Activated B cell treated with CpG ODN at 0.5 μM for 24 hours (primary cell): ENCODE measurements at places on chromosomes 2 and 18. TPM values are rescaled to one million over a fixed set of nuclear protein-coding genes. Genes with fewer than 3 reads are reported as not detected.

DNA sequence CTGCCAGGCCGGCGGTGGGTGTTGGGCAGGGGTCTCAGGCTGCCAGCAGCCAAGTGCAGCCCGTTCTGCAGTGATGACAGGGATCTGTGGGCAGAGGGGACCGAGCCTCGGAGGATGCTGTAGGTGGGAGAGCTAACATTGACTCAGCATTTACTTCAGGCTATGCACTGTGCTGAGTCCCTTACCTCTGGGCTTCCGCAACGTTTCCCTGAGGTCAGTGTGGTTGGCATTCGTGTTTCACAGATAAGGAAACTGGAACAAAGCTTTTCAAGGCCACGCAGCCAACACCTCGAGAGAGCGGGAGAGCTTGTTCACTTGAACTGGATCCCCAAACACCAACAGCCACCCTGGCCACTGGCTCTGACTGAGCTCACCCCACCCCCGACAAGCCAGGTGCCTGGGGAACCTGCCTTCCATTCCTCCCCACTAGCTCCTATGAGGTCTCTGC is 839 bp upstream of the GPR148 start:
- no peaks in the 10 kb centered on the region for H3K36me3 ChIP-seq
- peaks cover 15% of the 10 kb centered on the region for H3K4me1 ChIP-seq
- DNase-seq = no peak

- H3K4me1 ChIP-seq = peaks cover 9% of the 10 kb centered on the region
- peaks cover 3% of the 10 kb centered on the region for H3K36me3 ChIP-seq
- H3K27me3 ChIP-seq = peaks cover 18% of the 10 kb centered on the region
These were observed at the start of gene OTOS for GRCh38 chr2:240140511-240140910. OTOS (minus strand) TSS chr2:240140658; CDS start chr2:240140326, 332 bp downstream.

GRCh38 chr2:108324531-108325255 is 36.0 kb downstream of the SULT1C2 start:
- H3K4me1 ChIP-seq = no peaks in the 10 kb centered on the region
- H3K36me3 ChIP-seq = no peaks in the 10 kb centered on the region
- no peak overlapping the region for H3K4me3 ChIP-seq
- DNase-seq = no peak
- no peak overlapping the region for H3K27ac ChIP-seq

GRCh38 chr2:191646163-191646902 is 31.6 kb upstream of the NABP1 start:
- no peak for DNase-seq
- H3K36me3 ChIP-seq = no peaks in the 10 kb centered on the region
- peaks cover 11% of the 10 kb centered on the region for H3K4me1 ChIP-seq
- no peak overlapping the region for H3K4me3 ChIP-seq
- H3K27ac ChIP-seq = no peak overlapping the region

DNA sequence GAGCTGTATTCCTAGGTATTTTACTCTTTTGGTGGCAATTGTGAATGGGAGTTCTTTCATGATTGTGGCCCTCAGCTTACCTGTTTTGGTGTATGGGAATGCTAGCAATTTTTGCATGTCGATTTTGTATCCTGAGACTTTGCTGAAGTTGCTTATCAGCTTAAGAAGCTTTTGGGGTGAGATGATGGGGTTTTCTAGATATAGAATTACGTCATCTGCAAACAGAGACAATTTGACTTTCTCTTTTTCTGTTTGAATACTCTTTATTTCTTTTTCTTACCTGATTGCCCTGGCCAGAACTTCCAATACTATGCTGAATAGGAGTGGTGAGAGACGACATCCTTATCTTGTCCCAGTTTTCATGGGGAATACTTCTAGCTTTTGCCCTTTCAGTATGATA is 191.2 kb downstream of the KCNE4 start:
- DNase-seq = no peak
- no peak overlapping the region for H3K4me3 ChIP-seq
- H3K27ac ChIP-seq = no peak overlapping the region
- no peaks in the 10 kb centered on the region for H3K36me3 ChIP-seq

DNA sequence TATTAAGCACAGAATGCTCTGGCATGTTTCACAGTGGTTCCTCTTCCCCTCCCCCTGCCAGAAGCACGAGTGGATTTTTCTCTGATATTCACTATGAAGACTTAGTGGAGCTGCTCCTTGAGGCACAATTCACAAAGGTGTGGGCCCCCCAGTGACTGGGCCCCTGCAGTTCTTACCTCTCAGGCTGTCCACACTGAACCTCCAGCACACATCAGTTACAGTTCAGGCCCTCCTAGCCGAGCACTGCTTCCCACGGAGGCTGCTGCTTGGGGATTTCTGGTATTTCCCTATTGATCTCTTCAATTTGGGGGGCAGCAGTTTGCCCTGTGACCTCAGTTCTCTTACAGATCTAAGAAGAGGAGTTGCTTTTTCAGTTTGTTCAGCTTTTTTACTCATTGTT is 236.1 kb downstream of the SH3RF3 start:
- H3K4me3 ChIP-seq = no peak overlapping the region
- no peaks in the 10 kb centered on the region for H3K4me1 ChIP-seq
- no peak for DNase-seq
- no peaks in the 10 kb centered on the region for H3K27me3 ChIP-seq
- no peaks in the 10 kb centered on the region for H3K36me3 ChIP-seq
- no peak overlapping the region for H3K27ac ChIP-seq

- no peak overlapping the region for H3K27ac ChIP-seq
- peaks cover 2% of the 10 kb centered on the region for H3K27me3 ChIP-seq
- no peak overlapping the region for H3K4me3 ChIP-seq
- H3K4me1 ChIP-seq = no peaks in the 10 kb centered on the region
These were observed 99.3 kb downstream of the SPATS2L start for GRCh38 chr2:200405599-200406298.

- H3K36me3 ChIP-seq = no peaks in the 10 kb centered on the region
- peaks cover 2% of the 10 kb centered on the region for H3K27me3 ChIP-seq
- H3K4me1 ChIP-seq = no peaks in the 10 kb centered on the region
- H3K4me3 ChIP-seq = no peak overlapping the region
- no peak for DNase-seq
These were observed 12.9 kb downstream of the SMYD1 start for GRCh38 chr2:88080545-88080944.

DNA sequence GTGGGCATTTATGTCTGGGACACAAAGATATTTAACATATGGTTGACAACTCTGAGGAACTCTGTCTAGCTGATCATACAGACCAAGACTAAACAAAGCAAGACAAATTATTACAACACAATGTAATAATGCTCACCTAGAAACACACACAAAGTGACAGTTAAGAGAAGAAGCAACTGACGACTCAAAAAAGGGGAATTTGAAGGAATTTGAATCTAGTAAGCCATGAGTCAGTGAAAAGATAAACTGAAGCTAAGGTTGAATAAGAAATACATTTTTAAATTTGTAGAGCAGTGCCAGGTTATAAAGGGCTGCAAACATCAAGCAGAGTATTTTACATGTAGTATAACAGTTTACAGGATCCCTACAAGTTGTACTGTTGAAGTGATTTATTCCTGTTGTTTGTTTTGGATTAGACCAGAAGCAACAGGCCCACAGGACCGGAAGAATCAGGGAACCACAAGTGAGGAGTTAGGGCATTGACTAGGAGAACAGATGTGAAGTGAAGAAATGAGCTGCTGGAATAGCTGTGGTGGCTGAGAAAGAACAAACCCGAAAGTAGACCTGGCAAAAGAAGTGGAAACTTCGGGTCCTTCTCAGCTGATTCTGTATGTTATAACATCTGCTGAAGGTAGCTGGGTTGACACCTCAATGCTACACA is 35.6 kb downstream of the IFIH1 start:
- H3K27ac ChIP-seq = no peak overlapping the region
- no peak overlapping the region for H3K4me3 ChIP-seq
- H3K36me3 ChIP-seq = peaks cover 84% of the 10 kb centered on the region

DNA sequence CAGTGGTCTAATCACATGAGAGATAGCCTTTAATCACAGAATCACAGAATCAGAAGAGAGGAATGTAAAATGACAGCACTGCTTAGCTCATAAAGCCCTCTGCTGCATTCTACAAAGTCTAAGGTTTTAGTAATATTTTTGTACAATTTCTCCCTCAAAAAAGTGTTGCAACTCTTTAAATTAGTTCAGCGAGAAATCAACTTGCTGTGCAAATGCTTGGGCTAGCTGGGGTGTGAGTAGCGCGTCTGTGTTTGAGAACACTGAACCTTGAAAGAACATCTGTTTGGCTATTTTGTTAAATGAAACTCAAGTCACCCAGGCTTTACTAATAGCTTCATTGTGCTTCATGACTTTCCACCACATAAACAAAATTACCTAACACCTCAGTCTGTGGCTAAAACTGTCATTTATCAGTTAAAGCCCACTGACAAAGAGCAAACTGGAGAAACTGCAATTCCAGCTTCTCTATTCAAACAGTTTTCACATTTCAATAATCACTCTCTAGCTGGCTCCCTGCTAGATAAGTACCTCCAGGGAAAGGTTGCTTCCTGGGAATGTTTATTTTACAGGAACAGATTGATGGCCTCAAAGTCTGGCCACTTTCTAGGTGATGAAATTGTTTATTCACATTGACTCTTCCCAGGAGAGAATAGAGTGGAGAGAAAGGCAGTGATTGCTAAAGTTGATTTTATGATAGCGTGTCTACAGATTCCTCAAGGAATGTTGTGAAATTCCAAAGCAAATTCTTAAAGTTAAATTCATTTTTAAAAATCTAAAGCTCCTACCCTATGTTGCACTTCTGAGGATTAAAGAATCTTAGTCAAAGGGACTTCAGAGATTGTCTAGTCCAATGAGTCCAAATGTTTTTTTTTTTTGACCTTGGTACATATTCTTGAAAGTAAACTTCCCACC is 36.0 kb upstream of the STAT1 start:
- H3K4me3 ChIP-seq = no peak overlapping the region
- H3K27me3 ChIP-seq = peaks cover 9% of the 10 kb centered on the region
- no peak for DNase-seq
- H3K4me1 ChIP-seq = no peaks in the 10 kb centered on the region
- no peak overlapping the region for H3K27ac ChIP-seq
- H3K36me3 ChIP-seq = no peaks in the 10 kb centered on the region

DNA sequence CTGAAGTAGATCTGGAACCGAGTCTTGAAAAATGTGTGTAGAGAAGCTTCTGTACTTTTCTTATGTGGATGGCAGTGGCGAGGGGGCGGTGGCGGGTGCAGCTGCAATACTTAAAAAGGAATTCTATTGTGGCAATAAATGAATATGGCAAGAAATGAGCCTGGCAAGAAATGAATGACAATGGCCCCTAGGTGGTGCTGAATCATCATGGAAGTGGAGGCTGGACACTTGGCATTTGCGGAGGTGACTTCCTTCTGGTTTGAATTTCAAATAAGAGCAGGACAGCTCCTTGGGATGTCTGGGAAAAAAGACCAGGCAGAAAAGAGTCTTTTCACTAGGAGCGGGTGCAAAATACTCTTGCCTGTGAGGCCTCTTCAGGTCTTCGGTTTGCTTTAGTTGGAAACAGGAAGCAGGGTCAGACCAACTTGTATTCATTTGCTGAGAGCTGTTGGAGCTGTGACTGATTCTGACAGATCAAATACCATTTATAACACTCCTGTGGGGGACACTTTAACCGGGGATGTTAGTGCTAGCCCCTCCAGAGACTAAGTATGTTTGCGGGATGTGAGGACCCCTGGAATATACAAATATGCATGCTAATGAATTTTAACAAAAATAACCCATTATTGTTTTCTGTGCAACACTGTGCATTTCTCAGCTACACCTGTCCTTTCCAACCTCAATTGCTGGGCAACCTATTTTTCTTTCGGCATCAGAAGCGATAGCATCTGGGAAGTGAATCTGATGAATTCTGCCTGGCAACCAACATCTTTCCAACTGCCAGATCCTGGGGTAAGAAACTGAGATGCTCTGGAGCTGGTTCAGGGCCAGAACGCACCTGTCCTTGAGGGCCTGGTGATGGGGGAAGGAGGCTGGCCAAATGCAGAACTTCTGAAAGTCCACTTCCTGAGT is 35.4 kb downstream of the FASTKD2 start:
- DNase-seq = peak; percentile 21
- peaks cover 12% of the 10 kb centered on the region for H3K4me1 ChIP-seq
- peak overlapping the region; percentile 76 for H3K4me3 ChIP-seq
- H3K36me3 ChIP-seq = no peaks in the 10 kb centered on the region
- no peak overlapping the region for H3K27ac ChIP-seq
- no peaks in the 10 kb centered on the region for H3K27me3 ChIP-seq

DNA sequence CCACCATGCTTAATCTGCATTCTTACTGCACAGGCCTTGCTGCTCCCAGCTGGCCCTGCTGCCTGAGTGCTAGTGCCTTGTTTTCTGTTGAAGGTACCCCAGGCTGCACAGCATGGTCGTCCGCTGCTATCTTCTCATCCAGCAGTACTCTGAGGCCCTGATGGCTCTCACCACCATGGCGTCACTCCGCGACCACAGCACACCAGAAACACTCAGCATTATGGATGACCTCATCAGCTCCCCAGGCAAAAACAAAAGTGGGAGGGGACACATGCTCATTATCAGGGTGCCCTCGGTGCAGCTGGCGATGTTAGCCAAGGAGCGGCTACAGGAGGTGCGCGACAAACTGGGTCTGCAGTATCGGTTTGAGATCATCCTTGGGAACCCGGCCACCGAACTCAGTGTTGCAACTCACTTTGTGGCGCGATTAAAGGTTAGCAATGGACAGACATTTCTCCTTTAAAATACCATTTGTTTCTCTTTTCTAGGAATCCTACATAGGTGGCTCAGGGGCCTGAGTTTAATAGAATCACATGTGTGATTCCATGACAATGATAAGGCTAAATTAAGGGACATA is 110.5 kb downstream of the ESCO1 start:
- no peaks in the 10 kb centered on the region for H3K4me1 ChIP-seq
- peaks cover 9% of the 10 kb centered on the region for H3K27me3 ChIP-seq
- DNase-seq = no peak
- no peaks in the 10 kb centered on the region for H3K36me3 ChIP-seq

Gene NEUROD1
- not detected in 2 replicates for total RNA-seq

Gene NEU2
- not detected in 2 replicates for total RNA-seq

Gene AQP12B
- total RNA-seq = not detected in 2 replicates

Gene ATOH8
- not detected in 2 replicates for total RNA-seq
